ENCODE measurements at places on chromosomes 5 and 9. TPM values are rescaled to one million over a fixed set of nuclear protein-coding genes. Genes with fewer than 3 reads are reported as not detected.

DNA sequence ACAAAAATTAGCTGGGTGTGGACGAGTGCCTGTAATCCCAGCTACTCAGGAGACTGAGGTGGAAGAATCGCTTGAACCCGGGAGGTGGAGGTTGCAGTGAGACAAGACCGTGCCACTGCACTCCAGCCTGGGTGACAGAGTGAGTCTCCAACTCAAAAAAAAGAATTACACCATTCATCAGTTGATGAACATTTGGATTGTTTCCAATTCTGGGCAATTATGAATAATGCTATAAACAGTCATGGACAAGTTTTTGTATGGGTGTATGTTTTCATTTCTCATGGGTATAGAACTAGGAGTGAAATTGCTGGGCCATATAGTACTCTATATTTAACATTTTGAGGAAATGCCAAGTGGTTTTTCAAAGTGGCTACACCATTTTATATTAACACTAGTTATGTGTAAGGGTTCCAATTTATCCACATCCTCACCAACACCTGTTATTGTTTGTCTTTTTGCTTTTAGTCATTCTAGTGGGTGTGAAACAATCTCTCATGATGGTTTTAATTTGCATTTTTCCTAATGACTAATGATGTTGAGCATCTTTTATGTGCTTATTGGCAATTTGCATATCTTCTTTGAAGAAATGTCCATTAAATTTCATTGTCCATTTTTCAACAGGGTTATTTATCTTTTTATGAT is 9.0 kb upstream of the CCDC125 start:
- H3K4me1 ChIP-seq: no peaks in the 10 kb centered on the region
- no peak for DNase-seq
- no peaks in the 10 kb centered on the region for H3K36me3 ChIP-seq

The PCDHGA10 gene
- 0.10 TPM for total RNA-seq

GRCh38 chr9:129650680-129651235 is 8.8 kb upstream of the ASB6 start:
- H3K4me1 ChIP-seq: no peaks in the 10 kb centered on the region
- DNase-seq: no peak
- no peak overlapping the region for H3K27ac ChIP-seq
- peaks cover 23% of the 10 kb centered on the region for H3K27me3 ChIP-seq
- no peaks in the 10 kb centered on the region for H3K36me3 ChIP-seq

GRCh38 chr9:131669269-131670157 is 70.4 kb downstream of the RAPGEF1 start:
- H3K4me1 ChIP-seq: peaks cover 34% of the 10 kb centered on the region
- DNase-seq: no peak
- H3K27ac ChIP-seq: peak overlapping the region; percentile 98
- H3K4me3 ChIP-seq: peak overlapping the region; percentile 20
- H3K27me3 ChIP-seq: no peaks in the 10 kb centered on the region

- H3K27ac ChIP-seq: no peak overlapping the region
- no peaks in the 10 kb centered on the region for H3K27me3 ChIP-seq
- no peaks in the 10 kb centered on the region for H3K36me3 ChIP-seq
- no peak overlapping the region for H3K4me3 ChIP-seq
Observed at GRCh38 chr5:155366096-155366495, 352.5 kb downstream of the KIF4B start.

DNA sequence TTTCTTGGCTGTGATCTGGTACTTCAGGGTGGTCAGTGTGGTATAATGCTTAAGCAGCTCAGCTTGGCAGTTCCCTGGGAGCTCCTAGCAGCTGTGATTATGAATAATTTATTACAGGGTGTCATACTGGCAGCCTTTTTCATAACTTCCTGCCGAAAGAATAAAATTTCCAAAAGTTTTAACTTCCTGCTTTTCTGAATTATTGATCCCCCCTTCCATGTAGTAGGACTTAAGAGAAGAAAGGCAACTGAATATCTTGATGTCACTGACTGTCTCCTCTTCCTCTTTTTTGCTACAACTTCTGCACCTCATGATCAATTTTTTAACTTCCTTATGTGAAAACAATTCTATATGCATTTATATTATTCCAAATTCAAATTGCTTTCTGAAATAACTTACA is 74.3 kb upstream of the SPEF2 start:
- no peak overlapping the region for H3K27ac ChIP-seq
- H3K4me3 ChIP-seq: no peak overlapping the region
- no peaks in the 10 kb centered on the region for H3K27me3 ChIP-seq
- no peaks in the 10 kb centered on the region for H3K4me1 ChIP-seq
- DNase-seq: no peak

DNA sequence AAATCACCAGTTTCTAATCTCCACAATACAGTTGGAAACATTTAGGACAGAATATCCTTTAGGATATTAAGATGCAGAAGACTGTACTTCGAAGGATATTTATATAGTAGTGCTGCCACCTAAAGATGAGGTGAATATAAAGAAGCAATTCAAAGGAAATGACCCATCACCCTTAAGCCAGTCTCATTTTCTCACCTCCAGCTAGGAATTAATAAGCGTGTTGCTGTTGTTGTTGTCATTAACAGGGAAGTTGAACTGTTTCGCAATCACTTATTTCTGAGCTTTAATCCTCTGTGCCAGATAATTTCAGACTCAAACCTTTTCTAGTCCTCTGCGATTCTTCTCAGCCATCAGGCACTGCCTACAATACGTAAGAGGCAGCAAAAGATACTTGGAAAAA is 7.8 kb upstream of the PURA start:
- no peak for DNase-seq
- peak overlapping the region; percentile 97 for H3K27ac ChIP-seq
- H3K36me3 ChIP-seq: no peaks in the 10 kb centered on the region
- H3K4me3 ChIP-seq: no peak overlapping the region
- peaks cover 13% of the 10 kb centered on the region for H3K4me1 ChIP-seq

GRCh38 chr9:88672874-88673689 is 138.1 kb downstream of the NXNL2 start:
- no peaks in the 10 kb centered on the region for H3K4me1 ChIP-seq
- no peak overlapping the region for H3K27ac ChIP-seq
- no peak overlapping the region for H3K4me3 ChIP-seq
- no peaks in the 10 kb centered on the region for H3K36me3 ChIP-seq
- H3K27me3 ChIP-seq: no peaks in the 10 kb centered on the region
- DNase-seq: no peak

The PANK3 gene
- 41.1 TPM for total RNA-seq

DNA sequence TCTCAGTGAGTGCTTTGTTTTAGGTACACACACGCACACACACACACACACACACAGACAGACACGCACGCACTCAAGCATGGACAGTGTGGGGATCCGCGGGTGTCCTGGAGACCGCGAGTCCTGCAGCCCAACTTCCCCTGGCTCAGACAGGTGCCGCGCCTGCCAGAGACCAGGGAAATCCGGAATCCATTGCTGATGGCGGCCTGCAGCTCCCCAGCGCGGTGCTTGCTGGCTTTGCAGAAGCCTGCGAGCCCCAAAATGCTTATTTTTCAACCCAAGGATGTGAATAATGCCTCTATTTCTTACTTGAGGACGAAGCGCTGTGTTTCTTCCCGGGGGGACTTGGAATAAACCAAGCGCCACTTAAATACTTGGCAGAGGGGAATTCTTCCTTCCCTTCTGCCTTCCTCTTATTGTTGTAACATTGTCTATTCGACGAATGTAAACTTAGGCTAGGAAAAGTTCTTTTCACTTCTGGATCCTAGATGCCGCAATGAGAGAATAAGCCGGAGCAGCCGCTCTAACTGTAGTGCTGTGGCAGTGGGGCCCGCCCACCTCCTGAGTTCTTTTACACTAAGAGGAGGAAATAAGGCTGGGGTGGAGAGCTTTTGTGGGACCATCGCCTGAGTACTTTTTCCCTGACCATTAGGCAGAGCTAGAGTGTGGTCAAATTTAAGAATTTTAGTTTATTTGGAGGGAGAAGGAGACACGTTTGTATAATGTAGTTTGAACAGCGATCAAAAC is 802 bp downstream of the ITGA2 start:
- H3K27me3 ChIP-seq: no peaks in the 10 kb centered on the region
- H3K27ac ChIP-seq: no peak overlapping the region
- H3K36me3 ChIP-seq: no peaks in the 10 kb centered on the region

- H3K4me3 ChIP-seq: no peak overlapping the region
- no peaks in the 10 kb centered on the region for H3K36me3 ChIP-seq
- DNase-seq: no peak
- no peaks in the 10 kb centered on the region for H3K27me3 ChIP-seq
Observed at GRCh38 chr5:40485021-40485998, 194.4 kb upstream of the PTGER4 start.

The PTGES gene
- total RNA-seq: not detected

DNA sequence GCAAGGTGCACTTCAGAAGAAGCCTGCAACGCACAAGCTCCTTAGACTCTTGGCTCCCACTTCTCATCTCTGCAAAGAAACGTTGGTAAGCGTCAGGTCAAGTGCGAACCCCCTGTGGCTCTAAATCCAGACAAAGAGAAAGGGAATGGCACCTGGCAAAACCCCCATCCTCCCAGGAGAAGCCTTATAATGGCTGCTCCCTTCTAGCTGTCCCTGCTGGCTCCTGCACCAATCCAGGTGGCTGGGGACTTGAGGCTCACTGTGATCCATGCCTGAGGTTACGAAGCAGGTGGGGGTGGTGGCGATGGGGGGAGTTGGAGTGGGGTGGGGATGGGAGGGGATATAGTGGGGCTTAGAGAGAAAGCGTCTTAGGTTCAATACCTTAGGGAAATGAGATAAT is 272.8 kb downstream of the DENND1A start:
- no peaks in the 10 kb centered on the region for H3K4me1 ChIP-seq
- H3K36me3 ChIP-seq: peaks cover 3% of the 10 kb centered on the region
- H3K27ac ChIP-seq: no peak overlapping the region
- H3K27me3 ChIP-seq: no peaks in the 10 kb centered on the region

DNA sequence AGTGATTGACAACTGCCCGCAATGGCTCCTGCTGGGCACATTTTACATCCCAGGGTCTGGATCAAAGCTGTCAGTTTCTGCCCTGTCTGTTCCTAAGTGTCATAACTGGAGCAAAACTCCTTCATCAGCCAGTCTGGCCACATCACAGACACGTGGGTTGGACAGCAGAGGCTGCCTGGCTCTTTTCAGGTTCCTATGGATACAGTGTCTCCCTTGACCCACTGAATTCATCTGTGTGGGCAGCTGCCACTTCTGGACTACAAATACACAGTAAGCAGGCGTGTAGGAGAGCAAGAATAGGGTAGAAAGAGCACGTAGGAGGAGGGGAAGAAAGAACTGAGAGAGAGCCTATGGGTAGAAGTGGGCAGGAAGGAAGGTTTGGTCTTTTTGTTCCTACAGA is 238.0 kb downstream of the ENC1 start:
- no peak overlapping the region for H3K27ac ChIP-seq
- no peaks in the 10 kb centered on the region for H3K27me3 ChIP-seq
- no peak for DNase-seq
- H3K4me1 ChIP-seq: peaks cover 6% of the 10 kb centered on the region
- no peaks in the 10 kb centered on the region for H3K36me3 ChIP-seq

DNA sequence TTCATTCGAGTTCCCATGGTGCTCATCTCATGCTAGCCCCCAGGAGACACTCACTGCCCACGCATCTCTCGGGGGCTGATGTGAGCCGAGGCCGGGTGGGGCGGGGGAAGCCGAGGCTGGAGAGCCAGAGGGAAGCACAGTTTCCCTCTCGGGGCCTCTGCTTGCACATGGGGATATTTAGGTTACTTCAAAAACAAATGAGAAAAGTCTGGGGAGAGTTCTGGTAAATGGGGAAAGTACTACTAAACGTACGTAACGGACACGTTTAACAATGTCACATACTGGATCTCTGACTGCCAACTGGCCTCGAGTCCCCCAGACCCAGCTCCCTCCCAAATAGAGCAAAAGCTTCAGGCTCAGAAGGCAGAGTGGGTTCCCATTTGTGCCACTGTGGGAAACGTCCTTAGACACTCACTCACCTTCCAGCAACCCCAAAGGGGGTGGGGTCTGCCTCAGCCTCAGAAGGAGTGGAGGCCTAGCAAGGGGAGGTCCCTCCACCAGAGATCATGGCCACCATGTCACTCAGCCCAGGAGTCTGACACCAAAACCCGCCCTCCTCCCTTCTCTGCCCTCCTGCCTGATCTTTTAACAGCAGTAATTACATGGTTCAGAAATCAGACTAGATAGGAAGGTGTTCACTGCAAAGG is 33.8 kb upstream of the NTNG2 start:
- H3K4me3 ChIP-seq: no peak overlapping the region
- DNase-seq: no peak

- no peaks in the 10 kb centered on the region for H3K4me1 ChIP-seq
- H3K36me3 ChIP-seq: peaks cover 29% of the 10 kb centered on the region
- no peaks in the 10 kb centered on the region for H3K27me3 ChIP-seq
- no peak for DNase-seq
- no peak overlapping the region for H3K4me3 ChIP-seq
Observed at GRCh38 chr5:1325870-1326531, 18.9 kb downstream of the CLPTM1L start.

GRCh38 chr5:79181419-79182022 is 54.4 kb upstream of the JMY start:
- H3K27me3 ChIP-seq: no peaks in the 10 kb centered on the region
- no peak overlapping the region for H3K4me3 ChIP-seq
- no peaks in the 10 kb centered on the region for H3K4me1 ChIP-seq

DNA sequence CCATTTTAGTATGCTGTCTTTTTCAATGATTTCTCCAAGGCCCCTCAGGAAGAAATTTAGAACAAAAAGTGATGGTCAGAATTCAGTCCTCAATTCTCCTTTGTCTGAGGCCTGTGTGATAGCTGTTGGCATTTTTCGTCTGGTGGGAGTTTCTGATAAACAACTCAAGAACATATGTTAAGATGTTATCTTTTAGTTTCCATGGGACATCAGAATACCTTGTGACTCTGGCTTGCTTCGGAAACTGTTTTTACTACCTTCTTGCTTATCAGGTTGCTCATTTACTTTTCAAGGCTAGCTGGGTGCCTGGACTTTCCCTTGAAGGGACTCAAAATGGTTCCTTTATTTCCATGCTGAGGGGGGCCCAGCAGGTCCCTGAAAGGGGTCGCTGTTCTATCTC is 97.2 kb downstream of the INVS start:
- DNase-seq: no peak
- H3K4me3 ChIP-seq: no peak overlapping the region
- H3K27ac ChIP-seq: no peak overlapping the region
- H3K36me3 ChIP-seq: no peaks in the 10 kb centered on the region

DNA sequence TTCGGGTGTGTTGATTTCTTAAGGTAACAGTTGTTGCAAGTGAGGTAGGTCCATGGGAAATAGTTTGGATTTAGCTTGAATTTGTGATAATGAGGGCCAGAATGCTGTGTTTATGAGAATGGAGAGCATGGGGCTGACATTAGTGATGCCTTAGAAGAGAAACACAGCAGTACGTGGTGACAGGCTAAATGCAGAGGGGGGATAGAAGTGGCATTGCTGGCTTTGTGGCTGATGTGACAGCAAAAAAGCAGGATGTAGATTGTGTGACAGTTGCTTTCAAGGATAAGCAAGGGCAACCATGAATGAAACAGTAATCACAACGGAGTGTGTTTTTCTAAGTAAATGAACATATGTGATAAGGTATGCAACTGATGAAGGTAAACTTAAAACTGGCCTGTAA is 103.4 kb upstream of the SGCD start:
- no peak for DNase-seq
- H3K27ac ChIP-seq: no peak overlapping the region
- H3K4me3 ChIP-seq: no peak overlapping the region

DNA sequence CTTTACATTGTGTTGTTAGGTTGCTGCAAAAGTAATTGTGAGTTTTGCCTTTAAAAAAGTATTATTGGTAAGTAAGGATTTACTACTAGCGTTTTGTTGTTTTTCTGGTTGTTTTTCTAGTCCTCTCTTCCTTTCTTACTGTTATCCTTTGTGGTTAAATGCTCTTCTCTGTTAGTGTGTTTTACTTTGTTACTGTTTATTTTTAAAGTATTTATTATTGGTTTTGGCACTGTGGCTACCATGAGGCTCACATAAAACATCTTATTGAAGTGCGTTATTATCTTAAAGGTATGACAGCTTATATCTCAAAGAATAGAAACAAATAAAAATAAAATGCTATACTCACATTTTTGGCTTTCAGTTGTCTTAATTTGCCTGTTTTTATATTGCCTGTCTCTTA is 17.6 kb downstream of the DMXL1 start:
- no peaks in the 10 kb centered on the region for H3K4me1 ChIP-seq
- H3K27ac ChIP-seq: no peak overlapping the region
- no peaks in the 10 kb centered on the region for H3K27me3 ChIP-seq
- H3K4me3 ChIP-seq: no peak overlapping the region

All from T-cell (primary cell).